ENCODE measurements at places on chromosomes 3 and 15.

DNA sequence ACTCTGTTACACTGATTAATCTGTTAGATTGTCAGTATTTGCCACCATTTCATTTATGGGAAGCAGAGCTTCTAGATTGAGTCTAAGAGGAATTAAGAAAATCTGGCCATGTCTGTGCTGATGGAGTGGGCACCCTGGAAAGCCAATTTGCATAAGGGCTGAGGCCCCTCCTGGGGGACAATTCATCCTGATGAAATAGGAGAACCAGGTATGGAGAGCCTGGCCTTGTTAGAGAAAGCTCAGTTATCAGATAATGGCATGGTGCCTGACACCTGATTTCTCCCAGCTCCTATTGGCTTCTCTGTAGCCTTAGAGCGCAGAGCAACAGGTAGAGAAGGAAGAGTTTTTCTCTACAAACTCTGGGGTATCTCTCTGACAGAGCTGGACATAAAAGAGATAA lies 114.2 kb downstream of the EBLN2 start:
- no peak for DNase-seq

GRCh38 chr15:60057554-60057953 lies 53.4 kb downstream of the FOXB1 start:
- DNase-seq = no peak

DNA sequence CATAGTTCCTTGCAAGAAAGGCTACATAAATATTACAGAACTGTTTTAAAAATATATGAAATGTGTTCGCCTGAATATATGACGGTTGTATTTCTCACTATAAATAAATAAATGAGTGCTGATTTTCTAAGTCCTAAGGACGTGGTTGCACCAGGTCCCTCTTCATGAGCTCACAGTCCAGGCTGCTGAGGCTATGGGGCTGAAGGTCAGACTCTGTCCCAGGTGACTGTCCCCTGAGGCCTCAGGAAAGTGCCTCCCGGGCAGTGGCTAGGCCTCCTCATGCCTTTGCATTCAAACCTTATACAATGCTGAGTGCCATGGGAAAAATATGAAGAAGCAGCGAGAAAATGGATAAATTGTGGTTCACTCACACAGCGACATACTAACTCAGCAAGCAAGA lies 43.5 kb upstream of the SSR3 start:
- no peak for DNase-seq

GRCh38 chr3:445960-446359 lies 249.4 kb downstream of the CHL1 start:
- DNase-seq = no peak

GRCh38 chr3:171784387-171784786 lies 25.9 kb downstream of the PLD1 start:
- no peak for DNase-seq

DNA sequence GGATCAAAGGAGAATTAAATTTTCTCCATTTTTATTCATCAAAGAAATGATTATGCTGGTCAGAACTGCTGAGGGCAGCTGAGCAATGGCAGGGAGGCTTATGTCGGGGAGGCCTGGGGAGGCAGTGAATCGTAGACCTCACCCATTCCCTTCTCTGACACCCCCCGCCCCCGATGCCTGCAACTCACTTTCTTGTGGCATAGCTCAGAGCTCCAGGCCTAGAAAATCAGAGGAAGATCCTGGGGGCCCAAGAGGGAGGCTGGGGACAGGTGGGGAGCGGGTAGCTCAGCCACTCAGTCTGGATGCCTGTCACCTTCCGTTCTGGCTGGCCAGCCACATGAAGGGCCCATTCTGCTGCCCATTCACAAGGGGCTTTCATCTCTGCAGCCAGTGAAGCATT lies 1.1 kb upstream of the DNAH1 start:
- no peak for DNase-seq

DNA sequence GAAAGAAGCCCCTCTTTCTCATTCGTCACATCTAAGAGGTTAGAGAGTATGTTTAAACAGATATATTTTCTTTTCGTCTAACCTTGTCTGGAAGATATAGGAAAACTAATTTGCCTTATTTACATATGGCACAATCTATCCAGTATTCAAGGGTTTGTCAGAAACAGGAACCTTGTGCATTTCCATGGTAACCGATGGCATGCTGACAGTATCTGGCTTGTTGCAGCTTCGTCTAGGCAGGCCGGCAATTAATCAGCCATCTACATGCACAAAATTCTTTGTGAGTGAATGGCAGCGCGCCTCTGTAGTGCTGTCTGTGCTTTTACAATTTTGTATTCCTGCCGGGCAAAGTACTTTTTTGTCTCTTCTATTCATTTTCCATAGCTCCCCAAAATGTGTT lies 294.0 kb upstream of the SOX2 start:
- no peak for DNase-seq

DNA sequence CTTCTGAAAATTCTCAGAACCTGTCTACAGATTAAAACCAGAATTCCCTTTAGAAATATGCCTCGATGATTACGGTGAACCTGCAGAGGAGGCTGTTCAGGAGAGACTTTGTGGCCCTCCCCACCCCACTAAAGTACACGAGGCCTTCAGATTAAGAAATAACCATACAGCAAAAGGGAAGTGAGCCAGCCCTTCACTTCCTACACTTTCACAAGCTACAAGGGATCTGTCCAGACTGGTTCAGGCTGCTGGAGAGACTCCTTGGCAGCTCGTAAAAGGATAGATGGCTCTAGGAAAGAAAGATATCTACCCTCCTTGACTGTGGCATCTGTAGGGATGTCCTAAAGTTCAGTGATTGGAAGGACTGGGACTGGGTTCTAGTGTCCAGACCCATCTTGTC lies 102.6 kb downstream of the ALDH1A2 start:
- no peak for DNase-seq

GRCh38 chr3:69647511-69648110 lies 91.7 kb upstream of the MITF start:
- no peak for DNase-seq

DNA sequence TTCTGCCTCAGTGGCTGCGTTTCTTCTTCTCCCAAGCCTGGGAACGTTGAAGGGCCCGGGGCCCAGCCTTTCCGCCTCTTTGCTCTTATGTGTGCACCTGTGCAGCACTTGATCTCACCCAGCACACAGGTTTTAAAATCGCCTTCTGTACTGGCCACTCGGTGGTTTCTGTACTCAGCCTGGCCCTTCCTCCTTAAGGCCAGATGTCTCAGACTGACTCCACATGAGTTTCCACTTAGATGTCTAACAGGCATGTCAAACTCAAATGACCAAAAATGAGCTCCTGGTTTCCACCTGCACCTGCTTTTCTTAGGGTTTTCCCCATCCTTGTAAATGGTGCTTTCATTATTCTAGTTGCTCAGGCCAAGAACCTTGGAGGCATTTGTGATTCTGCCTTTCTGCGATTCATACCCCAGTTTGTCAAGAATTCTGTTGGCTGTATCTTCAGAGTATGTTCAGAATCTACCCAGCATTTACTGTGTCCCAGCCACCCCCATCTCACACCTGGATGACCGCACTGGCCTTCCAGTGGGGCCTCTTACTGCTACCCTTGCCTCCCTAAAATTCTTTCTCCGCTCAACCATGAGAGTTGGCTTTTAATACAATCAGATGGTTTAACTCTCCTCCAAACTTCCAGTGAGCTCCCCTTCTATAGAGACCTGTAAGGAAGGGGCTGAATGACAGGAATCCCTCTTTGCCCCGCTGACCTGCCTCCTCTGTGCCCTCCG lies 2.2 kb upstream of the TRAK1 start:
- no peak for DNase-seq

DNA sequence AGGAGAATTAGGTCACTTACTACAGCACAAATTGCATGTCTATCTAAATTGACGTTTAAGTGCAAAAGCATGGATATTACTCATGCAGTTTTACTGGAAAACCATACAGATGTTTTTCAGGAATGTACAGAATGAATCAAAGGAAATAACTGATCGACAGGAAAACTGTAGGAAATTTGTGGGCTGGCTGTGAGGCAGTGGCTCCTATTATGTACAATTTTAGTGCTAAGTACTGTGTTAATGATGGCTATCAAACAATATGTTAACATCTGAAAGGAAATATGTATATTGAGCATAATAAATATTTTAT lies 6.9 kb downstream of the NUDT16 start:
- no peak for DNase-seq

- no peak for DNase-seq
These were observed 24.8 kb downstream of the VGLL4 start for GRCh38 chr3:11618904-11619303.

- no peak for DNase-seq
These were observed 2.4 kb upstream of the MAGI1 start for GRCh38 chr3:66041116-66041515.

DNA sequence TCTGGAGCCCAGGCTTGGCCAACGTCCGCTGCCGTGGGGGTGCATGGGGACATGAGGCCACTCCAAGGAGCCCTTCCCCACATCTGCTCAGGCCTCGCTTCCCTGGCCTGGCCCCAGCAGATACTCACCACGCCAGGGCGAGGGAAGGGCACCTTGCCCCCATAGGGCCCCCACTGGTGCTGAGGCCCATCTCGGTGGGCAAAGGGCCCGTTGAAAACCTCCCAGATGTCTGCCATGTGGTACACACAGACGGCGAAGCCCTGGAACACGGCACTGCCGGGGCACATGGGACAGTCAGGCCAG lies 4.7 kb downstream of the SEMA3G start:
- DNase-seq = no peak

GRCh38 chr3:17021614-17022013 lies 136.9 kb downstream of the PLCL2 start:
- no peak for DNase-seq

DNA sequence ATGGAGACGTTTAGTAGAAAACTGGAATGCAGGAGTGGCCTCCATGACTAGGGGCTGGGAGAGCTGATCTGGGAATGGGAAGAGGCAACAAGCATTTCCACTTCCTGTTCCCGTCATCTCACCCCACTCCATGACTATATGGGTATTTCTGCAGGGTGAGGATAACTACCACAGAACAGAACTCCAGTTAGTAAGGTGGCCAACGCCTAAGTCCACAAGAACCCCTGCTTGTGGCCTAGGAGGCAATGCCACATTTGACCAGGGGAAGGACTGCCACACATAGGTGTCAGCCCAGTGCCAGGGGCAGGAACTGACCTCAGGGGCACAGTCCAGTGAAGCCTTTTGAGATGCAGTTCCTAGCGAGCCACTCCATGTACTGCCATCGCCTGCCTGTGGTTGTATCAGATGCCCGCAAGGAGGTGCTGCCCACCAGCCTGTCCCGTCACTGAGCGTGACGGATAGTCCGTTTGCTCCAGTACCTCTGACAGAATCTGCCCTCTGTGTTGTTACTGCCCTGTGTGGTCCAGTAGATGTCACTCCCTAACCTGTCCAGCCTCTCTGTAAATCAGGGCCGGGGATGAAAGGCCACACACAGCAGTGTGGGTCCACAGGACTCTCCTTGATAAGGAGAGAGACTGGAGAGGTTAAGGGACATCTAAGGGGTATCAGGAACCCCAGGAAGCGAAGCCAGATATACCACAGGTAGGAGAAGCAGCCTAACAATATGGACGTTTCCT lies 3.5 kb upstream of the MTFMT start:
- DNase-seq = peak; percentile 51

- peak; percentile 81 for DNase-seq
These were observed 779.1 kb downstream of the MECOM start for GRCh38 chr3:168884353-168884903.

DNA sequence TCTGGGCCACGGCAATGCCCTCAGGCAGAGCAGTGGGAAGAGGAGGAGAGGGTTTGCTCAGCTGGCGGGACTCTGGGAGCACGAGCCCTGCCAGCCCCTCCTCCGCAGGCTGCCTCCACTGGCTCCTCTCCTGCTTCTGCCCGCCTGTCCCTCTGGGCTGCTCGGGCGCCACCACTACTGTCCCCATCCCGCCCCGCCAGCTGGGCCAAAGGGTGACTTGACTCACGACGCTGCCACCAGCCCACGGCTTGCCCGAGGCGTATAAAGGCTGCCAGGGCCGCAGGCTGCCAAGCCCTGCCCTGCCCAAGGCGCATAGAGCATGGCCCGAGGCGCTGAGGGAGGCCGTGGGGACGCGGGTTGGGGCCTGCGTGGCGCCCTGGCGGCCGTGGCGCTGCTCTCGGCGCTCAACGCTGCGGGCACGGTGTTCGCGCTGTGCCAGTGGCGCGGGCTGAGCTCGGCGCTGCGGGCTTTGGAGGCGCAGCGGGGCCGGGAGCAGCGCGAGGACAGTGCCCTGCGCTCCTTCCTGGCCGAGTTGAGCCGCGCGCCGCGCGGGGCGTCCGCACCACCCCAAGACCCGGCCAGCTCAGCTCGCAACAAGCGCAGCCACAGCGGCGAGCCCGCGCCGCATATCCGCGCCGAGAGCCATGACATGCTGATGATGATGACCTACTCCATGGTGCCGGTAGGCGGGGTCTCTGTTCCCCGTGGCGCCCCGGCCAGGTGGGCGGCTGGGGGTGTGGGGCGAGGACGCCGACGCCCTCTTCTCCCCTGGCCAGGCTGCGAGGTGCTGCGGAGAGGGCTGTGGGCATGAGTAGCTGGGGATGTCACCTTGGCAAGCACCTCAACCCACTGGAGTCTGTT lies at the start of gene GLDN:
GLDN (plus strand) TSS at position 290 of the 861 bp plus-strand sequence; CDS start at position 320, 30 bp downstream.
- no peak for DNase-seq

- DNase-seq = no peak
These were observed 183.8 kb downstream of the ATG7 start for GRCh38 chr3:11455956-11456355.

DNA sequence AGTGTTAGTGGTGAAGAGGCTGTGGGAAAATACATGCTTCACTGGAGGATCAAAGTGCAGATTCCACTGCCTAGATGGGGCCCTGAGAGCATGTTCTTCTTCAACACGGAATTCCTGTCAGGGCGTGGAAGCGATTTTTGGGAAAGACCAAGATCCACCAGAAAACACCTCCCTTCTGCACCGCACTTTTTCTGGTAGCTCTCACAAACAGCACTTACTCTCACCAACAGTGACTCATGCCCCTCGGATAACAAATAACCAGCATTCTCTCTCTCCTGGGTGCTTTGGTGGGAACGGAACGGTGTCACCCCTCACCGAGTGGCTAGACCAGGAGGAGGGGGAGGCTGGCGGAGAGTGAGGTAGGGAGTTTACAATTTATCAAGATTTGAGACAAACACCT lies 40.1 kb downstream of the ADAMTSL3 start:
- no peak for DNase-seq

DNA sequence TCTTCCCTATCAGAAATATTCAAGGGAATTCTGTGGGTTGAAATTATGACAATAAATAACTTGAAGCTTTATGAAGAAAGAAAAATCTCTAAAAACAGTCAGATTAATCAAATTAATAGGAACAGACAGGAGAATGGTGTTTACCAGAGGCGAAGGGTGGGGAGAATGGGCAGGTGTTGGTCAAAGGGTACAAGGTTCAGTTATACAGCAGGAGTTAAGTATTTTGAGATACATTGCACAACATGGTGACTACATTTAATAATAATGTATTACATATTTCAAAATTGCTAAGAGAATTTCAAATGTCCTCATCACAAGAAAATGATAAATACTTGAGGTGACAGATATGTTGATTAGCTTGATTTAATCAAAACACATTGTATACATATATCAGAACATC lies 18.6 kb downstream of the SPCS1 start:
- no peak for DNase-seq

GRCh38 chr15:47959617-47960413 lies 161.0 kb upstream of the SLC24A5 start:
- no peak for DNase-seq

- DNase-seq = no peak
These were observed 132.2 kb downstream of the GREM1 start for GRCh38 chr15:32849769-32850668.

All from LoVo (cell line).